Effector CD4-positive, alpha-beta T cell (primary cell): ENCODE measurements at places on chromosomes 3 and 15.

- DNase-seq: no peak
Measured at GRCh38 chr15:55916666-55917409, 76.6 kb downstream of the NEDD4 start.

DNA sequence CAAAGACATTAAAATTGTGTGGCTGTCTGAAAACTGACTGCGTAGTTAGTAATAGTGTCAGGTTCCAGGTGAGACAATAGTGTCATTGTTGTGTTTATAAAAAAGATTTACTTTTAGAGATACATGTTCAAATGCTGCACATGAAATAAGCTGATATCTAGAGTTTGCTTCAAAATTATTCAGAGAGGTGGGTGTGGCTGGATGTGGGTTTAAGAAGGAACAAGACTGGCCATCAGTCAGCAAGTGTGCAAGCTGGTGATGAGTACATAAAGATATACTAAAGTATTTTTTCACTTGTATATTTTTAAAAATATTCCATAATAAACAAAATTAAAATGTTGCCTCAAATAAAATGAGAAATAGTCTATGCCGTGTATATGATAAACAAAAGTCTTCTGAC, 190.6 kb downstream of the ARRDC4 start:
- DNase-seq: no peak

DNA sequence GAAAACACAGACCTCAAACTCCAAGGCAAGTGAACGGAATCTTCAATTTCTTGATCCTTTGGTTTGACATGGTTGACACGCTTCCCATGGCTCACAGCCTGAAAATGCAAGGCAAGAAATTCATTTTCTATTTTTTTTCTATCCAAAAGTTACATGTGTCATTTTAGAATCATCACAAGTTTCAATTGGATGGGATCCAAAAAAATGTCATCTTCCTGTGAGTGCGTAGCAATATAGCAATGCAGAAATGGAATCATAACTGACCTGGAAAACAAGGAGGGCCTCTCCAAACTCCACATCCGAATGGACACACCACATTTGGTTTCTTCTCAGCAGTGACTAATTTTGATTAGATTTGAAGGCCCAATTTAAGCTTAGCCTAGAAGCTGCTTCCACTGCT, 175.8 kb upstream of the ATP11B start:
- no peak for DNase-seq

DNA sequence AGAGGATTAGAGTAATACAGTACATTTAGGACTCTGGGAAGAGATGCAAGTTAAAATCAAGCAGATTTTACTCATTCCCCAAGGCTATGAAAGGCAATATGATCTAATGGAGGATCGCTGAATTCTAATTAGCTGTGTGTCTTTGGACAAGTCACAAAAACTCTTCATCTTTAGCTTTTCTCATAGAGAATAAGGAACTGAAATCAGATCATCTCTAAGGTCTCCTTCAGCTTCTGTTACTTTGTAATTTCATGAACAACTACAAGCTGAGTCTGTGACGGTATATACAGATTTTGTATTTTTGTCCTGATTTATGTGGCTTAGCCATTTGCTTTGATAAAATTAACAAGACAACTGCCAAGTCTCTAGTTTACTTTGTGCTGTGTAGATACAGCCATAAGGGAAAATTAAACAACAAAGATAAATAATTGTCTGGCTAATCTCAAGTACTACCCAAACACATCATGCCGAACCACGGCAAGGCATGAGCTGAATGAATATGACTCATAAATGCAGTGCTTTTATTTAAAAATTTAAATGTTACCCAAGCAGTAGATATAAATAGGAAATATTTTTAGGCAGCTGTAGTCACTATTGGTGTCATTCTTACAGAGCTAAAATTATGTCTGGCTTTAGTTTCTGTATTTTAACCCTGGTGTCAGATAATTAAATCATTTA, 81.5 kb downstream of the GAP43 start:
- no peak for DNase-seq

GRCh38 chr15:86355361-86355760, 275.7 kb downstream of the AGBL1 start:
- no peak for DNase-seq

DNA sequence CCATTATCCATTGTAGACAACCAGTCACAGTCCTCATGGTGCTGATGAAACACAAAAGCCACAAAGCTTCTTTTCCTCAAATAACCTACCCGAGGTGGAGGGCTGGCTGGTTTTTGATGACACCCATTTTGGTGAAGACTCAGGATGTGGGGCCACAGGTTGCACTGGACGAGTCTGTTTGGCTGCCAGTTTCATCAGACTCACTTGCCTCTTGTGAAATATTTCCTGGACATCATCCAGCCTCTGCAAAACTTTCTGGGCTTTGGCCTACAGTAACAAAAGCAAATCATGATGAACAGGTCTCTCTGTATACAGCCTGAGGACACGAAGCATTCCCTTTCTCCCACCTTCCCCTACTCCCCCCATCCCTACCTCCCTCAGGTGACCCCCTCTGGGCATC, 42.2 kb downstream of the B3GNT5 start:
- DNase-seq: no peak

DNA sequence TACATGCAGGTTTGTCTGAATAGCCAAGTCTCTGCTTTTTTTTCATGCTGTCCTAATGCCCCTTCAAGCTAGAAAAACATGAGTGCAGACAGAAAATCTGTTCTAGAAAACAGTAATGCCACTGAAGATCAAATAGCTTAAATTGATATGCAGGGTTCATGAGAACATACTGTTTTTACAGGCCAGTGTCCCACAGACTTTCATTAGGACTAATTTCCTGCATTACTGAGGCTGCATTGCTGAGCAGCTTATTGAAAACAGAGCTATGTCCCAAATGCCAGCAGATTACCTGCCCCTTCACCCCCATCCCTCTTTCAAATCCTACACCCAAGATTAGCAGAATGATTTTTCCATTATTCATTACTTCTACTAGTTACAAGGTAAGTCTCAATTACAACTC, 665 bp downstream of the TM4SF18 start:
- DNase-seq: no peak

- DNase-seq: no peak
Measured at GRCh38 chr3:179149951-179150350, 1.8 kb downstream of the PIK3CA start.

DNA sequence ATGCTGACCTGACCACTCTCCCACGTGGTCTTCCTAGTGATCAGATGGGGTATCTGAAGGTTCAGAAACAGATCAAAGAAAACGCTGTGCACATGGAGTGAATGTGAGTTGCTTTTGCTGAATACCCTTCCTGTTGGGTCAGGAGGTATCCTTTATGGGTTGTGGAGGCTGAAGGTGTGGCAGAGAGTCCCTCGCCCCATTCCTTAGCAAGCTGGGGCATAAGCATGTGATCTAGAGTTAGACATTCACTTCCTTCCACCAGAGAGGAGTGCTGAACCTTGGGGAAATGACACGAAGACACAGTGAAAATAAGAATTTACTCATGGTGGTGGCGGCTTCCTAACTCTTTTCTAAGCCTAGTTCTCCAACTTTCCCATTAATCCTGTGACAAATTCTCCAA, 27.8 kb upstream of the SPTBN5 start:
- no peak for DNase-seq

DNA sequence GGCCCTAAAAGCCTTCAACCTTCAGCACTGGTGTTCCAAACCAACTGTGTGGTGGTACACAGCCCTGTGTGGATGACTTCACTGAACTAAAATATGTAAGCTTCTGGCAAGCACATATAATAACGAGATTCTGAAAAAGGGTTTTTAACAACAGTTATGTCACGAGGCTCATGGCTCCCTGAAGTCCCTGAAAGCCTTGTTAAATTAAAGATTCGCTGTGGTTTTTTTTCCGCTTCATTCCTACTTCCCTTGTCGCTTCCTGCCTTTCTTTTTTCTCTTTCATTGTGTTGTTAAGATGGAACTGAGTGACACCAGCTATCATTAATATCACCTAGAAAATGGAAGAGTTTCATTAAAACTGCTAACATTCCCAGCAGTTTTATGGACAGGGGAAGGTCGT, 3.5 kb downstream of the RORA start:
- no peak for DNase-seq

DNA sequence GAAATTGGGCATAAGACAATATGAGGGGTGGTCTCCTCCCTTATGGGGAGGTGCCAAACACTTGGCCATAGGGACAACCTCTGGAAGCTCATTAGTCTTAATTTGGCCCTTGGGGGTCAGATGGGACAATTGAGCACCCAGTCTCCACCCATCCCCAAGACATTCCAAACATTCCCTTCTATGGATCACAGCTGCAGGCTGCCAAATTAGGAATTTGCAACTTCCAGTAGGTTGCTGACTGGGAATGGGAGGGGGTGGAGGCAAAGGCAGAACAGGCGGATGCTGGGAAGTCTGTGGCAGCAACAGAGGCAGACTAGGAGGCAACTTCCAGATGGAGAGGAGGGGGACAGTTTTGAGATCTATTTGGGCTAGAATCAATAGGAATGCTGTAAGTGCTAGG, 1.4 kb upstream of the PDHB start:
- no peak for DNase-seq

GRCh38 chr3:70989174-70989573, 594.4 kb downstream of the FOXP1 start:
- no peak for DNase-seq

GRCh38 chr3:116614795-116615362, 94.7 kb upstream of the TUSC7 start:
- no peak for DNase-seq

- no peak for DNase-seq
Measured at GRCh38 chr3:15279671-15280402, 52.5 kb downstream of the SH3BP5 start.

- no peak for DNase-seq
Measured at GRCh38 chr3:44926172-44926571, 49.8 kb downstream of the ZDHHC3 start.
